ENCODE measurements at places on chromosomes 3 and 15.
A peak's percentile ranks its signal among the peaks of the same experiment; 100 is the strongest.

DNA sequence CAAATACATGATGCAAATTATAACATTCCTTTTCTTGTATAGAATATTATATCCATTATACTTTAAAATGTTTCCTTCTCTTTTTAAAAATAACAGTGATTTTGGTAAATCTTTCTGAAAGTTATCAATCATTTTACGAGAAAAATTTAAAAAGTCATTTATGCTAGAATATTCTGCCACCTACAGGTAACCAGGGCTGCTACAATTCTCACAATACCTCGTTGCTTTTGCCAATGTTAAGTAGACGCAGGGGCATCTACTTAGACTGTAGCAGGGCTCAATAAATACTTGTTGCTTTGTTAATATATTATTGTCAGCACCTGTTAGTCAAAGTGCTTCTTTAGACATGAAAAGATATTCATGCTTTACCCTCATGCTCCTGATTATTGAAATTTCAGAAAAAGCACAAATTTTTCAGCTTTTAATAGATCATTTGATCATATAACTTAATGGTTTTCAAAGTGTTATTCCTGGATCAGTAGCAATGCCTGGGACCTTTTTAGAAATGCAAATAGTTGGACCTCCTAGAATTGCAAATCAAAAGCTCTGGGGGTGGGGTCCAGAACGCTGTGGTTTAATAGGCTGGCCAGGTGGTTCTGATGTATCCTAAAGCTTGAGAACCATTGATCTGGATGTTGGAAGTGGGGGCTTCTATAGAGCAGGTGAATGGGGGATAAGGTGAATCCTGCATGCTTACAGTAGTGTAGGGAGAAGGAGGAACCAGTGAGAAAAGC, 223.6 kb upstream of the PDZRN3 start:
- DNase-seq: peak; percentile 43

DNA sequence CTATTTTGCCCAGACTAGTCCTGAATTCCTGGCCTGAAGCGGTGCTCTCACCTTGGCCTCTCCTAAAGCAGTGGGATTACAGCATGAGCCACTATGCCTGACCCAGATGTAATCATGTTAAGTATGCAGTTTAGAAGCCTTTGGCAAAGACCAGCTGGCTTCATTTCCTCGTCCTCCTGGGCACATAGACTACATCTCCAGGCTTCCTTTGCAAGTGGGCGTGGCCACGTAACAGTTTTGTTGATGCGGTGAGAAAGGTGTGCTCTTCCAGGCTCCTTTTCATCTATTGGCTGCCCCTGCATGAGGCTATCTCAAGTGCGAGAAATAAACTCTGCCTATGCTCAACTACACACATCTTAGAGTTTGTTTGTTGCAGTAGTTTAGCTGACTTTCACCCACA, 13.0 kb downstream of the SV2B start:
- DNase-seq: no peak

DNA sequence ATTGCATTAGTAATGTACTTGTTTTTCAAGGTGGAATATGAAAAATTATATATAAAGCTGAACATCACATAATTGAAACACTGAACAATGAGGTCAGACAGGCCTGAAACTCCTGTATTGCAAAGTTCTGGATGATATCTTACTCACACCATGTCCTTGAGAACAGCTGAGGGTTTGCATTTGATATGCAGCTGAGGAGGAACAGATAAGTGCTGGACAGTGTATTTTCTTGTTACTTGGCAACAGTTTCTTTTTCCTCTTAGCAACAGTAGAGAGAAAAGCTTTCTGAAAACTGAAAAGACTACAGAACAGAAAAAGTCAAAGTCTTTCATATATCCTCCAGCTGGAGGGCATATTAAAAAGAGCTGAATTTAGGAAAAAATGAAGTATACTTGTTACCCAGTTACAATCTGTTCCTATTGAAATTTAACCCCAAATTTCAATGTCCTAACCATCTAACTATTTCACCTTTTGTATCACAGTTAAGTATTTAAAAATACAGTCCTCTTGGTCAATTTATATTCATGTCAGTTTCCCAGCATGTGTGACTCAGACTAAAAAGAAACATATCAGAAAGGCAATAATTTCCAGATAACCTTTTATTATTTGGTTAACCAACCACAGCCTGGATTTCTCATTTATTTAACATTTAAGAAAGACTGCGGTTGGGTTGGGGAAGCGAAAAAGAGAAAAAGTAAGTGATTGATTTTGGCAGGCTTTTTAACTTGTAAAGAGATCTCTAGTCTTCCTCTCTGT, 733.0 kb upstream of the DPPA4 start:
- DNase-seq: no peak

GRCh38 chr15:70109978-70110377, 12.3 kb upstream of the TLE3 start:
- DNase-seq: no peak

- DNase-seq: no peak
These were observed 32.0 kb downstream of the FAIM start for GRCh38 chr3:138640537-138640936.

DNA sequence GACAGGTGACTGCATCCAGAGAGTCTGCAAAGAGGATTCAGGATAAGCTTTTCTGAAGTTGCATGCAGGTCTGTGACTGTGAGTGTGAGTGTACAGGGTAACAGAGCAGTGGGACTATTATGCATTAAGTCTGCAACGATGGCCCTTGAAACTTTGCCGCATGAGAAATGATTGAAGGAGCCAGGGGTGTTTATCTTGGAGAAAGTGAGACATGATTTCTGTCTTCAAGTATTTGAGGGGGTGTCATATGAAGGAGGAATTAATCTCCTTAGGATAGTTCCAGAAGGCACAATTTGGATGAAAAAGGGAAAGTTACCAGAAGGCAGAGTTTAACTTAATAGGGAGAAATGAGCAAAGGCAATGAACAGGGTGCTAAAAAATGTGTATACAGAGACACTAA, 119.6 kb downstream of the ARNT2 start:
- DNase-seq: no peak
